ENCODE measurements at places on chromosomes 16 and 17.

- DNase-seq: no peak
These were observed 680.7 kb upstream of the SALL1 start for GRCh38 chr16:51831595-51832367.

DNA sequence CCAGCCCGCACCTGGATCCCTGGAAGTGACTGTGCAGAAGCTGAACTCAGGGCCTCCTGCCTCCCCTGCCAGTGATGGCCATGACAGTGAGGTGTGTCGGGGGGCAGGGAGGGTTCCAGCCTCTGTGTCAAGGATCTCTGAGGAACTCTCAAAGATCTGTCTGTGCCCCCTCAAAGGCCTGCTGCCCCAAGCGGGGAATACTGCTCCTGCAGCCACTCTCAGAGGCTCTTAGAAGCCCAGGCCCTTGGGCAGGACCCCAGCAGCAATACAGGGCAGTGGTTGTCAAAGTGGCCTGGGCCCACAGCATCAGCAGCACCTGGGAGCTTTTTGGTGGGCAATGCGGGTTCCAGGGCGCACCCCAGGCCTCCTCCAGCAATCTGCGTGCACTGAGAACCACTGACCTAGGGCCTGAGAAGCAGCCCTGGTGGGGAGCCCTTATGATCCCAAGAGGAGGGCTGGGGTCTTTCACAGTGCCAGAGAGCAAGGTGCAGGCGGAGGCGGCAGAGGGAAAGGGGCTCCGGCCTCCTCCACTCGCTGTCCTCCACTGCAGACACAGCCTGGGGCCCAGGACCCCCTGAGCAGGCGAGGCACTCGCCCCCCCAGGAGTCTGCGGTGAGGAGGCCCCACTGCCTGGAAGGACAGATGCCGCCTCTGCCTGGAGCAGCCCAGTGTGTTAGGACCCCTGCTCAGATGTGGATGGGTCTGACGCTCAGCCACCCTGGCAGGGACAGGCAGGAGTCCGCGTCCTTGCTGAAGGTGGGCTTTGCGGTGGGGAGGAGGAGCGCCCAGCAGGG, 42.1 kb downstream of the ENGASE start:
- no peak for DNase-seq

DNA sequence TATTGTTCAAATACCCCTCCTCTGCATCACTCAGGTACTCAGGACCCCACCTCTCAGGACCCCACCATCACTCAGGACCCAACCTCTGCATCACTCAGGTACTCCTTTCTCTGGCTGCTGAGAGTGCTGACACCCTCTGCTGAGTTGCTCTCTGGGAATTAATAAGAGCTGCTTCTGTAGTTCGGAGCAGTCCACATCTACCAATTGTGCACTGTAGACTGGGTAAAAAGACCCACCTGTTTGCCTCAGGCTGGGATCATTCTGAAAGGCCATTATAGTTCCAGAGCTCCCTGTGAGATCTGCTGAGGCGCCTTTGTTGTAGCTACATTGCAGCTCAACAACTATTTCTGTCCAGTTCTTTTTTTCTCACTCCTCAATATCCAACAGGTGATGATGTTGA, 276.3 kb upstream of the MYOCD start:
- no peak for DNase-seq

DNA sequence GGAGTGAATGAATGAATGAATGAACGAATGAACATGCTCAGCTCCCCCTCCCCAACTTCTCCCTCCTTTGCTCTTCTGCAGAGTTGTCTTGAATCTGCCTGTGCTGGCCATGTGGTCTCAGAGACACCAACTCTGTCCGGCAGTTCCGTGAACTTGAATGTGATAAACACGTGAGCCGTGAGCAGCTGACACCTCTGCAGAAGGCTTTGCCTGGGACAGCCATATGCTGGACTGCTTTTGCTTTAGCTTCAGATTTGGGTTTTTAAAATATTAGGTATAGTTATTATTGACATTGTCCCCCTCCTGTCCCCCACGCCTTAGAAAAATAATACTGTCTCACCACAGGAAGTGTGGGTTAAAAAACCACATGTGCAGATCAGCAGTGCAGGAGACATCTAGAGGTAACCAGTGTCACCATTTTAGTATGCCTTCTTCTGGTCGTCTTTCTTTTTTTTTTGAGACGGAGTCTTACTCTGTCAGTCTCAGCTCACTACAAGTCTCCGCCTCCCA, 83.8 kb downstream of the ABCC1 start:
- peak; percentile 5 for DNase-seq

DNA sequence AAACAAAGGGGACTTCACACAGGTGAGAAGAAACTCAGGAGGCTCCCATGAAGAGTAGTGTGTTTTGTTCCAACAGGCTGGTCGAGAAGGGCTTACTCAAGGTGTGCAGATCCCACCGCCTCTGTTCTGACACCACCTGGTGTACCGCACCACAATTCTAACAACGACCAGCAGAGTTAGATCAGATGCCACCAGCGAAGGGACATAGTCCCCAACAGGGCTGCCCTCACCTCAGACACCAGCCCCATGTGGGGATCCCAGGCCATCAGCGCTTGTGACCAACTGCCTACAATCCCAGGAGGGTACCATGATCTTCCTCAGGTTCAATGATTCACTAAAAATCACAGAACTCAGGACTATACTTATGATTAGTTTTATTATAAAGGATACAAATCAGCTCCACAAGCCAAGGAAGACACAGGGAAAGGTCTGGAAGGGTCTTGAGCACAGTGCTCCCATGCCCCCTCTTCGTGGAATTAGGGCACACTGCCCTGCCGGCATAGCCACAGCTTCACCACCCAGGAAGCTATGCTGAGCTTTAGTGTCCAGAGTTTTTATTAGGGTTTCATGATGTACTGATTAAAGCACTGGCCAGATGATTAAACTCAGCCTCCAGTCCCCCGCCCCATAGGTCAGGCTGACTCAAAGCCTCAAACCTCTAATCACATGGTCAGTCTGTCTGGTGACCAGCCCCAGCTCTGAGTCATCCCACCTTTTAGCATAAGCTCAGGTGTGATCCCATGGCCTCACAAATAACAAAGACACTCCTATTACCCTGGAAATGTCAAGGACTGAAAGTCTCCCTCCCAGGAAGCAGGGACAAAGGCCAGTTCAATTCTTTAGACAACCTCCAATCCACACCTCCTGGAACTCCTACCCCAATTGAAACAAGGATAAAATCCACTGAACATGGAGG, 26.0 kb downstream of the TRIM25 start:
- no peak for DNase-seq

DNA sequence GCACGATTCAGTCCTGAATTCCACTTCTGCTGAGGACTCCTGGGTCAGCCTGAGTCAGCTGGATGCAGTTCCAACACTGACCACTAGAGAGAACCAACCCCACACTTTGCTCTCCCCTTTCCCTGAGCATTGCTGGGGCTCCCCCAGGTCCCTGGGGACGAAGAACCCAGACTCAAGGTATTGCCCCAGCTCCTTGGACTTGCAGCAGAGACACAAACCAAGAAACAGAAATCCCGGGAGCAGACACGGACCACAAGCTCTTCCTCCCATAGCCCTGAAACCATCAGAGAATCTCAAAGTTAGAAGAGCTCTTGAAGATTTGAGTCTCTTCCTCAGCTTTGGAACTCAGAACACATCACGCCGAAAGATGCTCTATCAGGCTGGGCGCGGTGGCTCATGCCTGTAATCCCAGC, 678 bp upstream of the GH1 start:
- DNase-seq: peak; percentile 65

- no peak for DNase-seq
These were observed 13.3 kb upstream of the CAVIN1 start for GRCh38 chr17:42436391-42436790.

DNA sequence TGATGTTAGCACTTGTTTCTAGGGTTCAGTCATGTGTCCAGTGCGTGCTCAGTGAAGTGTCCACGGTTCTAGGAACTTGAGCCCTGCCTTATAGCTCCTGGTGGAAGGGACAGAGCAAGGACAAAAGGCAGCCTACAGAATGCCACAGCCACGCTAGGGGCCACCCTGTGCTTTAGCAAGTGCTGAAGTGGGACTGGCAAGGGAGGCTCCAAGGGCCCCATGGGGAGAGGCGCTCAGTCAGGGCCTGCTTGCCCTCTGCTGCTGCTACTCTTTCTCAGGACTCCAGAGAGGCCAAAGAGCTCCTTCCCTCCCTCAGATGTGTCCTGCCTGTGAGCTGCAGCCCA, 6.8 kb downstream of the NT5C start:
- no peak for DNase-seq

DNA sequence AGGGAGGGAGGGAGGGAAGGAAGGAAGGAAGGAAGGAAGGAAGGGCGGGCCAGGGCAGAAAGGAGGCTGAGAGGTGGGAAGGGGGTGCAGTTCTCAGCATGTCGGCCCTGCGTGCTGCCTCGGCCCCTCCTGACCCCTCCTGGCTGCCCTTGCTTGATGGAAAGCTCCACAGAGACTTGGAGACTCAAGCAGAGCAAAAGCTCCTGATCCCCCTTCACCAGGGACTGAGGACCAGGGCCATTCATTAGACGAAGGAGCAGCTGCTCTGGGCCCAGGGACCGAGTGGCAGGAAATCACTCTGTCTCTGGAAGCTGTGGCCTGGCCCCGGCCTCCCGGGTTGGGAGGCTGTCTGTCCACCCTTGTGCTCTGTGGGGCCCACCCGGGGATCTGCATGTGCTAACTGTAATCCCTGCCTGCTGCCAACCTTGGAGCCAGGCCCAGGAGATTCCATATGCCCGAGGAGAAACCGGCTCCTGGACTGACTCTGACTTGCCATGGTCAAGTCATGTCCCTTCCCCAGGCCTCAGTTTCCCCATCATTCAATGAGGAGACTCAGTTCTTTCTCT, 27.4 kb upstream of the C1QL1 start:
- DNase-seq: no peak

DNA sequence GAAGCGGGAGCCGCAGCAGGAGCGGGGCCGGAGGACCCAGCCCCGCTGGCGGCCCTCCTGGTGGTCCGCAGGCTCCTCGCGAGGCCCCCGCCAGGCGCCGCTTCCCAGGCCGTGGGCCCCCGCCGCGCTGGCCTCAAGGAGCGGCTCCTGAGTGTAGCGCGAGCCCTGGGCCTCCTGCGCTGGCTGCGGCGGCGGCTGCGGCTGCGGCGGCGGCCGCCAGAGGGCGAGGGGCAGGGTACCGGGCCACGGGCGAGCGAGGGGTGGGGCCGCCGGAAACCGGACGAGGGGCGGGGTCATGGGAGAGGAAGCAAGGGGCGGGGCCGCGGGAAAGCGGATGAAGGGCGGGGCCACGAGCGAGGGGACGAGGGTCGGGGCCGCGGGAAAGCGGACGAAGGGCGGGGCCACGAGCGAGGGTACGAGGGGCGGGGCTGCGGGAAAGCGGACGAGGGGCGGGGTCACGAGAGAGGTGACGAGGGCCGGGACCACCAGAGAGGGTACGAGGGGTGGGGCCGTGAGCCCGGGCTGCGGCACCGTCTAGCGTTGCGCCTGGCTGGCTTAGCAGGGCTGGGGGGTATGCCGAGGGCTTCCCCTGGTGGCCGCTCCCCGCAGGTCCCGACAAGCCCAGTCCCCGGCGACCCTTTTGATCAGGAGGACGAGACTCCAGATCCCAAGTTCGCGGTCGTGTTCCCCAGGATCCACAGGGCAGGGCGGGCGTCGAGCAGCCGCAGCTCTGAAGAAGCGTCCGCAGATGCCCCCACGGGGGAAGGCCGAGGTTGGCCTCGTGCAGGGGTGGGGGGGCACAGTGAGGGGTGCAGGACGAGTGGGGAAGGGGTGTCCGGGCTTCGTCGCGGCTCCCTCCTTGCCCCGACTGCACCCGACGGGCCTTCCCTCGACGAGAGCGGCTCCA, 1.7 kb downstream of the MYO15B start:
- peak; percentile 88 for DNase-seq

GRCh38 chr17:31534223-31534888, 142.9 kb downstream of the RAB11FIP4 start:
- DNase-seq: no peak

DNA sequence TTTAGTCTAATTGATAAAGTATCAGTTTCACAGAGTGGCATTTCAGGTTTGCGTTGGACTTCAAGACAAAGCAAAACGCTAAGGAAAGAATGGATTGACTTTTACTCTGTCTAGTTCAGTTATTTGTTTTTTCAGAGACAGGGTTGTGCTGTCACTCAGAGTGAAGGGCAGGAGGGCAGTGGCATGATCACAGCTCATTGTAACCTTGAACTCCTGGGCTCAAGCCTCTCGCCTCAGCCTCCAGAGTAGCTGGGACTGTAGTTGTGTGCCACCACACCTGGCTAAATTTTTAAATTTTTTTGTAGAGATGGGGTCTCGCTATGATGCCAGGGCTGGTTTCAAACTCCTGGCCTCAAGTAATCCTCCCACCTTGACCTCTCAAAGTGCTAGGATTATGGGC, 86.4 kb downstream of the CACNG1 start:
- DNase-seq: no peak

DNA sequence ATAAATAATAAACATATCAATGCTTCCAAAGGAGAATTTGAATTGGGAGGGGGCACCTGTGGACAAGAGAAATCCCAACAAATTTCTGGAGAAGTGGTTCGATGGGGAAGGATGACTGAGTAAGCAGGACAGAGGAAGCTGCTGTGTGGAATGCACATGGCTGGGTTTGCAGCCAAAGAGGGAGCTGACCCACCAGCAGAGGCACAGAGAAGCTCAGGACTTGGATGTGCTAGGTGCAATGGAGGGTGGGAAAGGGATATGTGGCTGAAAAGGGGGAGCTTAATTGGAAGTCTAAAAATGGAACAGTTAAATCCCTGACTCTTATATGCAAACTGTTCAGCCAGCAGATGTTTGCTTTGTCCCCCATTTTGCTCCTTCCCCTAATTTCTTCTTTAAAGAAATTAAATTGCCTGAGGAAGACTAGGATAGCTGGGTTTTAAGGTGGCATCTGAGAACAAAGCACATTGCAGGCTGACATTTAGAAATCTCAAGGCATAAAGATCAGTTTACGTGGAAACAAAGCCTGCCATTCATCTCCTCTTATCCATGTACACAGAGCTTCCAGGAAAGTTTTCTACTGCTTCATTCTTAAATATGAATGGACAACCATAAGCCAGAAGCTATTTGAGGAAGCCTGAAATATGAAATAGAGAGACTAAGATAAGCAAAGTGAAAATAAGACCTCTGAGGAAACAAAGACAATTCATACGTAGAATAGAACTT, 23.0 kb upstream of the TNS4 start:
- DNase-seq: no peak

DNA sequence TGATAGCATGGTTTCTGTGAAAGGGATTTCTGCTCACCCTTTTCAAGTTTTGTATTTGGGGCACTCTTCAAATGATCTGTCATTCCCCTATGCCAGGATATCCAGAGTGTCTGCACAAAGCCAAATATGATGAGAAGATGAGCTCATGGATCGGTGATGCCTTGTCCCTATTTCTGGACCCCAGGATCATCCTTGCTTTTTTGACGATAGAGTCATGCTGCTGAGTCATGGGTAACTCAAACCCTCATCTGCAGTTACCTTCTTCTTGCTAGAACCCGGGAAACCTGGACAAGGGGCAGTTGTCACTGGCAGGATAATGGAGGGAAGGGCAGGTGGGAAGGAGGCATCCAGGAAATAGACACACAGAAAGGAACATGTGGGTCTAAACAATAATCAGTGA, 17.8 kb upstream of the MAPT start:
- DNase-seq: no peak
